NK-92 treated with Interleukin-12 subunit alpha and Interleukin-12 subunit beta, amount 100 ng/mL, for 24 hours (cell line): ENCODE measurements at places on chromosomes 6 and 20.

DNA sequence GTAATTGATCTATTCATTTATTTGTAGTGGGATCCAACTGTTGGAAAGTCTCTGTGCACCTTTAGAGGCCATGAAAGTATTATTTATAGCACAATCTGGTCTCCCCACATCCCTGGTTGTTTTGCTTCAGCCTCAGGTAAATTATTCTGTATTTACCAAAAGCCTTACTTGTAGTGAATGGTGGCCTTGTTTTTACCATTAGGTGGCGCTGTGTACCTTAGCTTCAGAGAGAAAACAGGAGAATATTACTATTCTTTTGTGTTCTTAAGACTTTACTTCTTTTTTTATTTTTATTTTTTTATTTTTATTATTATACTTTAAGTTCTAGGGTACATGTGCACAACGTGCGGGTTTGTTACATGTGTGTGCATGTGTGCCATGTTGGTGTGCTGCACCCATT lies 23.7 kb downstream of the PEX7 start:
- DNase-seq = peak; percentile 6

DNA sequence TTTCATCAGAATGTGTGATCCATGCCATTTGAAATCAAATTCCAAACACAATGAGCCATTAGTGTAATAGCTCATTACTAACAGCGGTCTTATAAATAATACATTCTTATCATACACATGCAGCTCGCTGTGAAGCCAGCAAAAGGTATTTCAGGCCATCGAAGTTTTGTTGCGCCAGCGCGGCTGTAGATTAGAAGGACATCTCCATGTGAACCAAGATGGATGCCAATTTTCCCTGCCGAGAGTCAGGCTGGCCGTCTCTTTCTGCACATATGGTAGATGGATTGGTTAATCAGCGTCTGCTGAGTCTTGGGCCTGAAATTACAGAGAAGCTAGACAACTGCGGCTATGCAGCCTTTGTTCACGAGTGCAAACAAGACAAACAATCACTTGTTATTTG lies 44.1 kb downstream of the CFAP61 start:
- no peak for DNase-seq

GRCh38 chr20:50445354-50446151 lies 64.6 kb upstream of the PTPN1 start:
- DNase-seq = no peak

- no peak for DNase-seq
These were observed 149.9 kb upstream of the PTPN1 start for GRCh38 chr20:50360218-50360672.

GRCh38 chr6:4272996-4273395 lies 137.6 kb upstream of the ECI2 start:
- no peak for DNase-seq

DNA sequence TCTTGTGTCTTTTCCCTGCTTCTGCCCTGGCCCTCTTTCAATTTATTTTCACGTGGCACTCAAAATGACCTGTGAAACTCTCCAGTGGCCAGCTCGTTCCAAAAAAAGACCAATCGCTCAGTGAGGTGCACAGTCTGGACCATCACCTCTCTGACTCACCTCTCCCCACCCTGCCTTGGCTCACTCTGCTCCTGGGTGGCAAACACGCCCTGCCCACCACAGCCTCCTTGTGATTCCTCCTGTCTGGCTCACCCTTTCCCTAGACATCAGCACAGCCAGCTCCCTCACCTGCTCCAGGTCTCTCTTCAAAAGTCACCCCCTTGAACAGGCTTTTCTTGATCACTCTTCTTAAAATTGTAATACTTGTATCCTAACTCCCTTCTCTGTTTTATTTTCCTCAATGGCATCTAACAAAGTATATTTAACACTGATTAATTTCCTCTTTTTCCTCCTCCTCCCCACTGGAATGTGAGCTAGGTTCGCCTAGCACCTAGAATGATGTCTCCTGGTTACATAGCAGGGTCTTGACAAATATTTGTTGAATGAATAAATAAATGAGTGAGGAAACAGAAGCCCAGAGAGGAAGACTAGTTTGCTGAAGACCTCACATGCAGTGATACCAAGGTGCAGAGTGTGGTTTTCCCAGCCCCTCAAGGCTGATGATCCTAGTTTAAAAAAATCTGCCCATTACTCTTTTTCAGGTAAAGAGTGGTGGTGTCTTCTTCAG lies 109.0 kb downstream of the GJA10 start:
- DNase-seq = no peak

DNA sequence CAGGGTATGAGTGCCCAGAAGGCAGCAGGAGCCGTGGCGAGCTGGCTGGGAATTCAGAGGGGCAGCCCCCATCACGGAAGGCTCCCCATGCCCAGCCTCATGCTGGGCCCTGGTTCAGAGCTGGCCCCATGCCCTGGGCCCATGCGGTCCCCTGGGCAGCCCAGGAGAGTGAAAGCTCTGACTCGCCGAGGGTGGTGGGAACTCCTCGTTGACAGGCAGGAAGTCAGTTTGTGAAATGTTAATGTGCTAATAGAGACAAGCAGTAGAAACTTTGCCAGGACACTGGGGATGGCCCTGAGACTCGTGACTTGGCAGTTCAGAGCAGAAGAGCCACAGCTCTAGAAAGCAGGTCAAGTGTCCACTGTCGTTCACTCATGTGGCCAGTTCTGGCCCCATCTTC lies 353.0 kb downstream of the TAF4 start:
- no peak for DNase-seq

DNA sequence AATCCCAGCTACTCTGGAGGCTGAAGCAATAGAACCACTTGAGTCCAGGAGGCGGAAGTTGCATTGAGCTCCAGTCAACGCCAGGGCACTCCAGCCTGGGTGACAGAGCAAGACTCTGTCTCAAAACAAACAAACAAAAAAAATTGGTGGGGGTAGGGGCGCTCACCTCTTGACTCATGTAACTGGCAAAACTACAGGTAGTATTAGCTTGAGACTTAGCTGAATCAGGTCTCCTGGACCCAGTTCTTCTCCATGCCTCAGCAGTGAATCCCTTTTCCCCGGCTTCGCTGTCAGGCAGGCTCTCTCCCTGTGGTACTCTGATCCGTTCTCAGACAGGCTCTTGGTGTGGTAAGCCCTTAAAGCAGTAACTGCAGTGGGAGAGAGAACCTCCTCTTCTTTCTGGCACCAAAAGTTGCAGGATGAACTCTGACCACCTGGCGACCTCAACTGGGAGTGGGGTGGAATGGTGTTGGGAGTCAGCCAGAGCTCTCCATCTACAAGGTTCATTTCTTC lies 12.9 kb downstream of the SLC9A8 start:
- DNase-seq = no peak

GRCh38 chr6:22017766-22018165 lies 279.1 kb downstream of the PRL start:
- DNase-seq = no peak

GRCh38 chr20:63707558-63708300 lies at the start of the genes ARFRP1 and ZGPAT:
Gene ARFRP1, minus strand, starts transcription at chr20:63707976. Its CDS starts 885 bp downstream, at chr20:63707091.
Gene ZGPAT, plus strand, starts transcription at chr20:63708039. Its CDS starts 542 bp downstream, at chr20:63708581.
- peak; percentile 80 for DNase-seq

DNA sequence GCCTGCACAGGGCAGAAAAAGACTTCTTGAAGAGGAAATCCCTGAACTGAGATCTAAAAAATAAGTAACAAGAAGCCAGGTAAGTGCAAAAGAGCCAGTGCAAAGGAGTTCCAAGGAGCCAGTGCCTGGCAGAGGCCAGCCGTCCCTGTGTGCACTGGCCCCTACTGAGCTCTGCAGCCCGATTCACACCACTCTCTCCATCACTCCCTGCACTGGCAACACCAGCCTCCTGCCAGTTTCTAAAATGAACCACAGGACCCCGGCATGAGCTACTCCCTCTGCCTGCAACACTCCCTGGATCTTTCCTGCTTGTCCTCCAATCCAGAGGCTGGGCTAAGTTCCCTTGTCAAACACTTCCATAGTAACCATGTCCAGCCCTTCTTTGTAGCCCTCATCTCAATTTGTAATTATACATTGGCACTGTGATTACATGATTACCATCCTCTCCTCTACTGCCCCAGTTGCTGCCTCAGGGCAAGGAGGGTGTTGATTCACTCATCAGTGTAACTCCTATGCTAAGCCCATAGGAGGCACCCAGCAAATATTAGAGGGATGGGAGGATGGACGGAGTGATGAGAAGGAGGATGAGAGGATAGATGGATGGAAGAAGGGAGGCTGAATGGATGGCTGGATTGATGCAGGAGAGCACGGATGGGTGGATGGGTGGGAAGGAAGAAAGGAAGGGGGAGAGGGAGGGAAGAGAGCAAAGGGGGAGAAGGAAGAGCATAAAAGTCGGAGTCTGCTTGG lies 49.3 kb downstream of the SIRPA start:
- DNase-seq = peak; percentile 42

DNA sequence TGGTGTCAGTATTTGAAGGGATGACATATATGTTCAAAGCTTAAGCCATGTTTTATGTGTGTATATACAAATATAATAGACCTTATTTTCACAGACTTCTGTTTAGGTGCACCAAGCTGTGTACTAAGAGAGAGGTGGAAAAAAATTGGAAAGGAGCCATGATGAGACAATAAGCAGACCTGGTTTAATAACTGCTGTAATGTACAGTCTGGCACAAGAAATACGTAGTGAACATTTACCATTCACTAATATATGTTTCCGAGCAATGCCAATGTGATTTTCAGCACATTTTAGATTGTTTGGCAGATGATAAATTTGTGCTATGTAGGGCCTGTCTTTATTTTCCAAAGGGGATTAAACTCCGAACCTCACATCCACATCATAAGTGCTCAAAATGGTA lies 116.3 kb downstream of the KHDC1L start:
- no peak for DNase-seq

GRCh38 chr6:39029156-39030011 lies 19.2 kb upstream of the GLP1R start:
- DNase-seq = peak; percentile 49

GRCh38 chr6:15986027-15986629 lies 142.8 kb upstream of the MYLIP start:
- no peak for DNase-seq

DNA sequence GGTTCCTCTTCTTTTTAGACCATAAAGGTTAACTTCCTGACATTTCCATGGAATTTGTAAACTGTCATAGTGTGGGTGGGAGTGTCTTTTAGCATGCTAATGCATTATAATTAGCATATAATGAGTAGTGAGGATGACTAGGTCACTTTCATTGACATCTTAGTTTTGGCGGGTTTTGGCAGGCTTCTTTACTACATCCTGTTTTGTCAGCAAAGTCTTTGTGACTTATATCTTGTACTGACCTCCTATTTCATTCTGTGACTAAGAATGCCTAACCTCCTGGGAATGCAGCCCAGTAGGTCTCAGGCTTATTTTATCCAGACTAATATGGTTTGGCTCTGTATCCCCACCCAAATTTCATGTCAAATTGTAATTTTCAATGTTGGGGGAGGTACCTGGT lies 149.6 kb upstream of the SYNCRIP start:
- DNase-seq = no peak

DNA sequence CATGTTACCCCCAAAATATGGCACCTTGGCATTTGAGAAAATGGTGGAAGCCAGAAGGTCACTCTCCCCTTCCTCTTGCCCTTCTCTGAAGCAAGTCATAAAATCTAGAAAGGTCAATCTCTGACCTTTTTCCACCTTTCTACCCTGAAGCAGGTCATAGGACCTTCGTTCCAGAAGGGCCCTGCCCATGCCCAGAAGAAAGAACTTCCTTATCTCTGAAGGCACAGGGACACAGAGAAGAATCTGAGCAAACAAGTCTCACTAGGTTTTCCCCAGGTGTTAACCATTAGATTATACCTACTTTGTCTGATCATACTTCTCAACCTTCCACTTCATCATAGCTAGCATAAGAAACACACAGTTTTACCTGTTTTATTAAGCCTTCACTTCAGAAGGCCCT lies 42.5 kb downstream of the SMPDL3A start:
- no peak for DNase-seq

- no peak for DNase-seq
These were observed 1193.4 kb upstream of the EYS start for GRCh38 chr6:66900133-66901083.

- no peak for DNase-seq
These were observed 197.7 kb upstream of the PREP start for GRCh38 chr6:105600336-105601260.

DNA sequence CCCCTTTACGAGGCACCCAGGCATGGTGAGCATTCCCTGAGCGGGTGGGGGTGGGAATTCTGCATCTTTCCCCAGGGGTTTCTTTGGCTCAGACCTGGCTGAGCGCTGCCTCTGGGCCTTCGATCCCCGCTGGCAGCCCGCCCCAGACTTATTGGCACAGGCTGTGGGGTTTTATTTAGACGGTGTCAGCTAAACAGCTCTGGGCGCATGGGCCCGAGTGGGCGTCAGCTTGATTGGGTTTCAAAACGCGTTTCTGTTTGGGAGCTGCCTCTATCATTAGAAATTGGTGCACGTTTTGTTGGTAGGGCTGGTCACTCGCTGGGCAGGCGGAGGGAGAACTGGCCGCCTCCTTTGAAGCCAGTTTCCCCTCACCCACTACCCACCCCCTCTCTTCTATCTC lies 21.0 kb downstream of the PMEPA1 start:
- DNase-seq = no peak

- DNase-seq = no peak
These were observed 103.0 kb downstream of the ZNF217 start for GRCh38 chr20:53490620-53491019.

DNA sequence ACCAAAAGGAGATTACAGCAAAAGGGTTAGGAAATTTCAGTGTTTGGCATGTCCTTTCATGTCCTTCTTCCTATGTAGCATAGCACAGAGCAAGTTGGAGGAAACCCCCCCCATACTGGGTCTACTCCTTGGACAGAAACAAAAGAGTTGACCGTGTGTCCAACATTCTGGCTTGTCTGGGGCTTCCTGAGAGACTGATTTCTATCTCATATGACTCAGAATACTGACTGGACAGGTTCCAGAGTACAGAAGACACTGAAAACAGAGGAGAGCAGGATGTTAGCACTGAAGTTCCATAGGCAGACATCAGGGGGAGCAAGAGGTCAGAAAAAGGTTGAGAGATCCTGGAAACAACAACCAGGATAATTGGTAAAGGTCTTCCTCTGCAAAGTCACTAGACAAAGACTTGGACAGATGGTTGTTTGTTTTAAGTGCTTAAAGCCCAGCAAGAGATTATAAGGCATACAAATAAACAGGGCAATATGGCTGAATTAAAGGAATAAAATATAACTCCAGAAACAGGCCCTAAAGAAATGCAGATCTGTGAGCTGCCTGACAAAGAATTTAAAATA lies 48.4 kb downstream of the USP49 start:
- DNase-seq = no peak

GRCh38 chr6:46243754-46244153 lies 73.0 kb upstream of the ENPP5 start:
- DNase-seq = no peak

GRCh38 chr6:108661430-108661829 lies 100.7 kb downstream of the FOXO3 start:
- DNase-seq = no peak

- DNase-seq = no peak
These were observed 2.7 kb downstream of the SLC17A2 start for GRCh38 chr6:25927756-25928216.

DNA sequence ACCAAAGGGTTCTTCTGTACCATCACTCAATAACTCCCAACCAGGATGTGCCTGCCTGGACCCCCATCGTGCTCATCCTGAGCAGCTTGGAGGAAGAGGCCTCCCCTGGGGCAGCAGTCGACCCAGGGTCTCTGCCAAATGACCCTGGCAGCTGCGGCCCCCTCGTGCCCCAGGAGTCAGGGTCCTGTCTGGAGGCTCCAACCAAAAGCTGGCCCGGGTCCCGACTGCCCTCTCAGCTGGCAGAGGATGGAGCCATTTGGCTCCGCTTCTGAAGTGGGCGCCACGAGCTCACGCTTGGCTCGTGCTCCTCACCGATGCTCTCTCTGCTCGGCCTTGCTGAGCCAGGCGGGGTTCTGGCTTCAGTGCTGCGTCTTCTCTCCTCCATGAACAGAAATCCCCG lies 56.8 kb downstream of the TFAP2C start:
- no peak for DNase-seq

- no peak for DNase-seq
These were observed 38.1 kb upstream of the BMP5 start for GRCh38 chr6:55913228-55914195.

GRCh38 chr6:75711173-75711572 lies 37.9 kb upstream of the MYO6 start:
- no peak for DNase-seq
